ENCODE measurements at places on chromosomes 11 and 22. TPM values are rescaled to one million over a fixed set of nuclear protein-coding genes. Genes with fewer than 3 reads are reported as not detected.
A peak's percentile ranks its signal among the peaks of the same experiment; 100 is the strongest.

- H3K4me1 ChIP-seq, result no peaks in the 10 kb centered on the region
- DNase-seq, result peak; percentile 79
- no peak overlapping the region for H3K4me3 ChIP-seq
- no peaks in the 10 kb centered on the region for H3K36me3 ChIP-seq
Measured at GRCh38 chr11:63961608-63962412, 12.6 kb upstream of the COX8A start.

DNA sequence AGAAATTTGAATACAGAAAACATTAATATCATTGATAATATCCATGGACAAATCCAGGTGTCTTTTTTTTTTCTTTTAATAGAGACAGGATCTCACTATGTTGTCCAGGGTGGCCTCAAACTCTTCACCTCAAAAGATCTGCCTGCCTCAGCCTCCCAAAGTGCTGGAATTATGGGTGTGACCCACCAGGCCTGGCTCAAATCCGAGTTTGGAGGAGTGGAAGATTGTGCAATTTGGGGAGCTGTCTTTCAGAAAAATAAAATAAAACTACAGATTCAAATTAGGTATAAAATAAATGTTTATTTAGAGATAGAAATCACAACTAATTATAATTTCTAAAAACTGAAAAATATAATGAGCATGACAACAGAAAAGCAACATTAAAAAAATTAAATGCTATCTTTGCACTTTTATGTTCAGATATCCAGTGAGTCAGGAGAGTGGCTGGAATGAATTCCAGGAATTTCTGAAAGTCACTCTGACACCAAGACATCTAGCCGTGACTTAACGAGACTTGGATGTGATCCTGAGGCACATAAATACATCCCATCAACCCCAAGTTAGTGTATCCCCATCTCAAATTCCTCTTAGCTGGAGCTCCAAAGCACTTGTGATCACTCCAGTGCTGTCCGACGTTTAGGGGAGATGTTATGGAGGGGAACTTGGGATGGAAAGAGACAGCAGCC, 128.6 kb upstream of the THY1 start:
- no peaks in the 10 kb centered on the region for H3K4me1 ChIP-seq
- no peaks in the 10 kb centered on the region for H3K27me3 ChIP-seq
- no peak for DNase-seq
- H3K4me3 ChIP-seq, result no peak overlapping the region

- H3K36me3 ChIP-seq, result no peaks in the 10 kb centered on the region
- DNase-seq, result peak; percentile 68
- no peaks in the 10 kb centered on the region for H3K27me3 ChIP-seq
Measured at GRCh38 chr11:9461760-9462134, 935 bp downstream of the ZNF143 start.

- no peak for DNase-seq
- H3K36me3 ChIP-seq, result no peaks in the 10 kb centered on the region
- peaks cover 6% of the 10 kb centered on the region for H3K4me1 ChIP-seq
- no peak overlapping the region for H3K4me3 ChIP-seq
- peak overlapping the region; percentile 65 for H3K27ac ChIP-seq
Measured at GRCh38 chr11:102436561-102436960, 16.0 kb downstream of the TMEM123 start.

- DNase-seq, result no peak
- H3K27me3 ChIP-seq, result no peaks in the 10 kb centered on the region
Measured at GRCh38 chr22:31754813-31755212, 994 bp downstream of the DEPDC5 start.

DNA sequence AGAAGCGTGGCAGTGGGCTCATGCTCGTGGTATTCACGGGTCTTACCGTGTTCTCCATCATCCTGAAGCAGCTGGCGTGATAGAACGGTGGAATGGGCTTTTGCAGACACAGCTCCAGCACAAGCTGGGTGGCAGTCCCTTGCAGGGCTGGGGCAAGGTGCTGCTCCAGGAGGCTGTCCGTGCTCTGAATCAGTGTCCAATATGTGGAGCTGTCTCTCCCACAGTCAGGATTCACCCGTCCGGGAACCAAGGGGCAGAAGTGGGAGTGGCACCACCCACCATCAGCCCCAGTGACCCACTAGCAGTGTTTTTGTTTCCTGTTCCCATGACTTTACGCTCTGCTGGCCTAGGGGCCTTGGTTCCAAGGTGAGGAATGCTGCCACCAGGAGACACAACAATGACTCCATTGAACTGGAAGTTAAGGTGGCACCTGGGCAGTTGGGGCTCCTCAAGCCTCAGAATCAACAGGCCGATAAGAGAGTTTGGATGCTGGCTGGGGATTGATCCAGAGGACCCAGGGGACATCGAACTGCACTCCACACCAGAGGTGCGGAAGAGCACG, 16.9 kb upstream of the CD81 start:
- no peak for DNase-seq
- H3K27ac ChIP-seq, result no peak overlapping the region
- no peaks in the 10 kb centered on the region for H3K27me3 ChIP-seq
- no peaks in the 10 kb centered on the region for H3K36me3 ChIP-seq
- H3K4me3 ChIP-seq, result no peak overlapping the region
- peaks cover 1% of the 10 kb centered on the region for H3K4me1 ChIP-seq

- no peaks in the 10 kb centered on the region for H3K36me3 ChIP-seq
- no peak overlapping the region for H3K27ac ChIP-seq
- no peaks in the 10 kb centered on the region for H3K4me1 ChIP-seq
Measured at GRCh38 chr11:129359748-129360147, 15.9 kb upstream of the BARX2 start.

GRCh38 chr11:44538375-44539054, 26.9 kb upstream of the CD82 start:
- no peaks in the 10 kb centered on the region for H3K4me1 ChIP-seq
- DNase-seq, result peak; percentile 98
- H3K4me3 ChIP-seq, result no peak overlapping the region
- no peak overlapping the region for H3K27ac ChIP-seq
- H3K27me3 ChIP-seq, result peaks cover 3% of the 10 kb centered on the region

- H3K27ac ChIP-seq, result no peak overlapping the region
- H3K4me1 ChIP-seq, result no peaks in the 10 kb centered on the region
Measured at GRCh38 chr11:6703247-6704063, 20.3 kb upstream of the MRPL17 start.

DNA sequence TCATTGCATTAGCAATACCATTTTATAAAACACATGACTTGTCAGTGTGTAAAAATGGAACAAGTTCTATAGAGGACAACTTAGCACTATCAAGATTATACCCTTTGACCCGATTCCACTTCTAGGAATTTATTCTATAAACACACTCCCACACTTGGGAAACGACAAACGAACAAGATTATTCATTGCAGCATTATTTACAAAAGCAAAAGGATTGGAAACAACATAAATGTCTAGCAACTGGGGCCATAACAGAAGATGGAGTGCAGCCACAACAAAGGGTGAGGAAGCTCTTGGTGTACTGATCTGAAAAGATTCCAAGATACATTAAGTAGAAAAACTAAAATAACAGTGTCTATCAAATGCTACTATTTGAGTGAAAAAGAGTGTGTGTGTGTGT, 2.3 kb upstream of the IRAG1 start:
- no peak overlapping the region for H3K27ac ChIP-seq
- no peak for DNase-seq
- H3K27me3 ChIP-seq, result no peaks in the 10 kb centered on the region
- no peaks in the 10 kb centered on the region for H3K36me3 ChIP-seq
- peaks cover 24% of the 10 kb centered on the region for H3K4me1 ChIP-seq

- H3K4me1 ChIP-seq, result peaks cover 45% of the 10 kb centered on the region
- peak; percentile 90 for DNase-seq
- peaks cover 15% of the 10 kb centered on the region for H3K36me3 ChIP-seq
- no peaks in the 10 kb centered on the region for H3K27me3 ChIP-seq
- peak overlapping the region; percentile 92 for H3K27ac ChIP-seq
Measured at GRCh38 chr22:20783844-20784723, 10.2 kb downstream of the SERPIND1 start.

DNA sequence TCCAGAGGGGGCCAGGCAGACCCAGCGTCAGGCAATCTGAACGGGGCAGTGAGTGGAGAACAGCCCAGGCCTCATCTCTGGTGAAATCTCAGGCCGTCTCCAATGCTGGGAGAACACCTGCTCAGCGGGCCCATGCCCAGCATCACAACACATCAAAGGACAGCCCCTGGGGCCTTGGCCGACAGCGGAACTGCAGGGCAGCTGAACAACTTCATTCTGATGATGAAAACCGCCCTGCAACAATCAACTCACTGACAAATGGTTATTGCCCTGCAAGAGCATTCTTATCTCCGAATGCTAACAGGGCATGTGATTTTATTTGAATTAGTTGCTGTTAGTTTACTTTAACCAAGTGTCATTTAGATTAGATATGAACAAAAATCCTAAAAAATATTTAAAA, 14.6 kb downstream of the CELSR1 start:
- H3K27ac ChIP-seq, result no peak overlapping the region
- DNase-seq, result no peak
- peaks cover 5% of the 10 kb centered on the region for H3K27me3 ChIP-seq

DNA sequence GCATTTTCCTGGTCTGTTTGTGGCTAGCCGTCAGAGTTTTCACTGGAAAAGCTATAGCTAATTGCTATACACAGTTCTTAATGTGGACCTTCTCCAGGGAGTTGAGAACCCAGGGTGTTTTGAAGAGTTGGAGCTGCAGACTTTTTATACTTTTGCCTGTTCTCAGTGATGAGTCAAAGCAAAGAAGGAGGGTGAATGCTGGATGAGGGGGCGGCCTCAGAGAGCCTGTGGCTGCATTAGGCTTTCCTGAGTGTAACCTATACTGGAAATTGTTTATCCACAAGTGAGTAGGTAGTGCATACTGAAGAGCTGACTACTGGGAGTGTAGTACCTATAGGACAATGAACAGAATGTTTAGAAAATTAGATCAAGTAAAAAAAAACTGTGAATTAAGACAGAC, 79.7 kb upstream of the HORMAD2 start:
- no peaks in the 10 kb centered on the region for H3K27me3 ChIP-seq
- H3K36me3 ChIP-seq, result peaks cover 11% of the 10 kb centered on the region
- no peak overlapping the region for H3K27ac ChIP-seq
- peak; percentile 82 for DNase-seq

DNA sequence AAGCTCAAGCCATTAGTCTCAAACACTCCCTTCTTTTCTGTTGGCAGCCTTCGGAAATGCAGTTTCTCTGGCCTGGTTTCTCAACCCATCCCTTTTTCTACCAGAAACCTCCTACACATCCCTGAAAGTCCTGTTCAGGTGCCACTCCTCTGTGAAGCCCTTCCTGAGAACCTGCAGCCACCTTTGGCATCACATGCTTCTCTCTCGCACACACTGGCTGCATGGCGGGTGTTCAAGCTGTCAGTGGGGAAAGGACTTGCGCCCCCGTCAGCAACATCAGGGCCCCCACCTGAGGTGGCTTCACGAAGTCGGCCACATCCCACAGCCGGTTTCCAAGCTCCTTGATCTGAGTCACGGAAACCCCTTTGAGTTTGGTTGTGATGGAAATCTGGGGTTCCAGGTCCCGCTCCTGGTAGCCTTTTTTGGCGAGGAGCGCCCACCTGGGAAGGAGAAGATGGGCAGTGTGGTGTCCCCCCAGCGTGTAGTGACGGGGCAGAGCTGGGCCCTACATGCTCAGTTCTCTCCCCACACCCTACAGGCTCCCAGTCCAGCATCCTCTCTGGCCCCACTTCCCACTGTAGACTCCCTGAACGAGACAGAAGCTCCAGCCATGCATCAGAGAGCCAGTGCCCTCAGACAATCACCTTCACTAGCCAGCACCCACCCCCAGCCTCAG, 1.7 kb upstream of the LRRC74B start:
- no peaks in the 10 kb centered on the region for H3K36me3 ChIP-seq
- H3K4me3 ChIP-seq, result no peak overlapping the region
- peak overlapping the region; percentile 95 for H3K27ac ChIP-seq

ANGPTL5 gene
- 1.2 TPM for total RNA-seq

C11orf87 gene
- total RNA-seq, result 4.3 TPM

C11orf24 gene
- 40.5 TPM for total RNA-seq

TPH1 gene
- total RNA-seq, result 0.29 TPM

OR5P2 gene
- total RNA-seq, result not detected

TMEM121B gene
- not detected for total RNA-seq

BTBD18 gene
- not detected for total RNA-seq

ZBTB16 gene
- not detected for total RNA-seq

NXPE2 gene
- 0.29 TPM for total RNA-seq

Data from osteoblast (primary cell).